Small intestine (tissue), 16 donors: ENCODE measurements at places on chromosomes 6 and 20. TPM values are rescaled to one million over a fixed set of nuclear protein-coding genes. Genes with fewer than 3 reads are reported as not detected.

DNA sequence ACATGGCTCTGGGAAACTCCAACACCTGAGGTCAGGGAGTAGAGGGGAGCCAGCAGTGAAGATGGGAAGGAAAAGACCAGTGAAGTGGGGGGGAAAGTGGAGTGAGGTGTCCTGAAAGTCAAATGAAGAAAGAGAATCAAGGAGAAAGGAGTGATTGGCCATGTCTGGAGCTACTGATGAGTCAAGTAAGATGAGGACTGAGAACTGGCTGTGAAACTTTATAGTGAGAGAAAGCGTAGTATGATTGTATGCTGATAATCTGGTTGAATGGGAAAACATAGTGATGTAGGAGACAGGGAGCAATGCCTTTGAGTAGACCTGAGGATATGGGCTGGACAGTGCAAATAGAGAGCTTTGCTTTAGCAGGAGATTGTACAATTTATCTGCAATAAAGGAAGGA is 183.6 kb upstream of the GMDS start:
- no peak overlapping the region for H3K27ac ChIP-seq
- no peak overlapping the region for H3K4me3 ChIP-seq
- no peaks in the 10 kb centered on the region for H3K27me3 ChIP-seq
- DNase-seq, result no peak
- H3K4me1 ChIP-seq, result no peaks in the 10 kb centered on the region

The SYCP2 gene
- 2.6 TPM for polyA plus RNA-seq

The CNBD2 gene
- 17.7 TPM for polyA plus RNA-seq

- DNase-seq, result no peak
- no peaks in the 10 kb centered on the region for H3K27me3 ChIP-seq
- no peak overlapping the region for H3K4me3 ChIP-seq
- H3K36me3 ChIP-seq, result no peaks in the 10 kb centered on the region
- H3K27ac ChIP-seq, result no peak overlapping the region
- peaks cover 30% of the 10 kb centered on the region for H3K4me1 ChIP-seq
Measured at GRCh38 chr20:18005170-18005989, 36.6 kb downstream of the MGME1 start.

- no peaks in the 10 kb centered on the region for H3K36me3 ChIP-seq
- no peak overlapping the region for H3K27ac ChIP-seq
Measured at GRCh38 chr6:169169941-169170582, 83.6 kb downstream of the THBS2 start.

DNA sequence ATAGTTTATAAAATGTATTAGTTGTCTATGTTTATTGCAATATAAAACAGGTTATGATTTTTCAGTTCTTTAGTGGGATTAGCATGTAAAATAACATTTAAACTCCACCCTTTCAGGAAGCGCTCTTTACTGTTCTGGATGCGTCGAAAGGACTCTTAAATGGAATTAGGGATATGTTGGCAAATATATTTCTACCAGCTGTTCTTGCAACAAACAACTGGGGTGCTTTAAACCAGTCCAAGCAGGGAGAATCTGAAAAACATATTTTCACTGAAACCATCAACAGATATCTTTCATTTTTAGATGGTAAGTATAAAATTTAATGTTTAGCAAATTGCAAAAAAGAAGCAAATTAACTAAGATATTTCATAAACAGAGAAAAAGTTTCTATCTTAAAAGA is 21.8 kb downstream of the DNAH8 start:
- no peak for DNase-seq
- no peaks in the 10 kb centered on the region for H3K27me3 ChIP-seq
- no peaks in the 10 kb centered on the region for H3K36me3 ChIP-seq
- no peak overlapping the region for H3K4me3 ChIP-seq
